ENCODE measurements at places on chromosomes 6 and 20.

DNA sequence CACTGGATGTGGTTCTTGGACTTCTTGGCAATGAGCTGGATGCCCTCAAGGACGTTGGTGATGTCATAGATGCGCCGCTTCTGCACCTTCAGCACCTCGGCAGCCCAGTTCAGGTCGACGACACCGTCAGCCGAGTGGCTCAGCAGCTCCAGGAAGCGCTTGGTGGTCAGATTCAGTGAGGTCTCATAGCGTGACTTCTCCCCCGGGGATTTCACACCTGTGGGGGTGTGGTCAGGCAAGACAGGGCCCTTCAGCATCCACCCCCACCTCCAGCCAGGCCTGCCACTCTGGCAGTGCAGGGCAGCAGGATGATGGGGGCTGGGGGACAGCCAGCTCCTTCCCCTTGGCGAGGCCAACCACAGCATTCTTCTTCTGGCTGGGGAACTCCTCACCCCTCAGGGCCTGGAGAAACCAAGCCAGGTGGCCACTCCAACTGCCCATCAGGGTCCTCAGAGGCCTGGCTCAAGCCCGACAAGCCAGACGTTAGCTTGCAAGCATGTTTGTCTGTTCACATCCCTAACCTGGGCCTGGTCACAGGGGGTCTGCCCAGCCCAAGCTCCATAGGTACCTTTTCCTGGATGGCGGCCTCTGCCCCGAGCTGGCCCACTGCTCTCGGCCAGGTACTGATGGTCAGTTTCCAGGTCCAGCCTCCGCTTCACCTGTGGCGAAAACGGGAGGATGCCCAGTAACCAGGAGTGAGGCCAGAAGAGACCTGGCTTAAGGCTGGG lies 5.7 kb upstream of the NECAB3 start:
- DNase-seq, result no peak

- DNase-seq, result no peak
Observed at GRCh38 chr6:135577059-135577538, 79.6 kb upstream of the AHI1 start.

DNA sequence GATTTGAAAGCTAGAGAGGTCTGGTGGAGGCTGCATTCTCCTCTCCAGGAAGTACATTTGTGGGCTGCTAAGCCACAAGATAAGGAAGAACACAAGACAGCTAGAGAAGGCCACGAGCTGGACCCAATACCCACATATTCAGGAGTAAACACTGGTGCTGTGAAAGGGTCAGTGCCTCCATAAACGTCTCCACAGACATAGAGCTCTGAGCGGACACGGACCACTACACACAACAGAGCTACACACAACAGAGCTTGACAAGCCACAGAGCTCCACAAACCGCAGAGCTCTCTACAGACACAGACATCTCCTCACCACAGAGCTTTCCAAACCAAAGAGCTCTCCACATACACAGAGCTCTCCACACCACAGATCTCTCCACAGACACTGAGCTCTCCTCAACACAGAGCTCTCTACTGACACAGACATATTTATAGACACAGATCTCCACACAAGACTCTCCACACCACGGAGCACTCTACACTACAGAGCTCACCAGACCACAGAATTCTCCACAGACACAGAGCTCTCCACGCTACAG lies 51.9 kb downstream of the ERMARD start:
- DNase-seq, result no peak

- DNase-seq, result no peak
Observed at GRCh38 chr6:105452924-105453756, 50.3 kb upstream of the PREP start.

GRCh38 chr6:30876039-30876730 lies 8.1 kb upstream of the DDR1 start:
- no peak for DNase-seq

DNA sequence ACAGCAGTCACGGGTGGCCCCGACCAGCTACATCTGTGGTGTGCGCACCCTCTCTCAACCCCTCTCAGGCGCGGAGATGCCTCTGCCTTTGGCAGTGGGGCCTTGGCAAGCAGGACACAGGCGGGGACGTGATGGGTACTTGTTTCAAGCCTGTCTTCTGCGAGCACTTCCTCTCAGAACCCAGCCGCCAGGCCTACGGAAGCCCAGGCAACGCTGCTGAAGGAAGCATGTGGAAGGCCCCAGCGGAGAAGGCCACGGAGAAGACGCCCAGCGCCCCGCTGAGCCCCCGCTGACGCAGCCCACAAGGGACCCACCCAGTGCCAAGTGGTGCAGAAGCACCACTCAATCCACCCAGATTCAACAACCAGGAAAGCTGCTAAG lies 13.0 kb downstream of the SERPINB6 start:
- DNase-seq, result no peak
